Smooth muscle cell of the pulmonary artery (primary cell): ENCODE measurements at places on chromosomes 1 and 21. TPM values are rescaled to one million over a fixed set of nuclear protein-coding genes. Genes with fewer than 3 reads are reported as not detected.

POLR3C gene
- 22.6 and 24.9 TPM in 2 replicates for total RNA-seq

CELA3A gene
- total RNA-seq: not detected in 2 replicates

RIPK4 gene
- total RNA-seq: 3.3 and 15.0 TPM in 2 replicates

KCNC4 gene
- total RNA-seq: 4.7 and 26.8 TPM in 2 replicates

DIRAS3 gene
- 3.3 and 8.8 TPM in 2 replicates for total RNA-seq

GPA33 gene
- total RNA-seq: not detected in 2 replicates

NBPF9 gene
- 17.4 and 25.1 TPM in 2 replicates for total RNA-seq

PTPN22 gene
- 0.91 and 4.7 TPM in 2 replicates for total RNA-seq

HAO2 gene
- not detected in 2 replicates for total RNA-seq

AQP10 gene
- total RNA-seq: 0.07 and 0.13 TPM in 2 replicates

NRDC gene
- 109 and 111 TPM in 2 replicates for total RNA-seq

AMY2A gene
- not detected in 2 replicates for total RNA-seq

SERBP1 gene
- total RNA-seq: 139 and 156 TPM in 2 replicates

MFAP2 gene
- total RNA-seq: 13.0 and 39.9 TPM in 2 replicates

ZSWIM5 gene
- total RNA-seq: 0.99 and 2.0 TPM in 2 replicates

CA6 gene
- total RNA-seq: not detected in 2 replicates

CRYBG2 gene
- total RNA-seq: not detected in 2 replicates

LRRC8B gene
- total RNA-seq: 0.89 and 0.98 TPM in 2 replicates

CD1E gene
- not detected in 2 replicates for total RNA-seq

CLDN8 gene
- total RNA-seq: not detected in 2 replicates

ATP13A2 gene
- total RNA-seq: 38.5 and 66.8 TPM in 2 replicates

NID1 gene
- 94.4 and 175 TPM in 2 replicates for total RNA-seq

CGN gene
- 0.13 TPM in 1 of 2 replicates, not detected in the other for total RNA-seq

FHAD1 gene
- 0.03 TPM in 1 of 2 replicates, not detected in the other for total RNA-seq

C1orf53 gene
- 1.4 and 2.1 TPM in 2 replicates for total RNA-seq

GBP7 gene
- total RNA-seq: not detected in 2 replicates

MX2 gene
- total RNA-seq: 2.2 and 3.3 TPM in 2 replicates

AVPR1B gene
- total RNA-seq: not detected in 2 replicates
